Urothelium cell line (cell line): ENCODE measurements at places on chromosomes 3 and 15.
A peak's percentile ranks its signal among the peaks of the same experiment; 100 is the strongest.

DNA sequence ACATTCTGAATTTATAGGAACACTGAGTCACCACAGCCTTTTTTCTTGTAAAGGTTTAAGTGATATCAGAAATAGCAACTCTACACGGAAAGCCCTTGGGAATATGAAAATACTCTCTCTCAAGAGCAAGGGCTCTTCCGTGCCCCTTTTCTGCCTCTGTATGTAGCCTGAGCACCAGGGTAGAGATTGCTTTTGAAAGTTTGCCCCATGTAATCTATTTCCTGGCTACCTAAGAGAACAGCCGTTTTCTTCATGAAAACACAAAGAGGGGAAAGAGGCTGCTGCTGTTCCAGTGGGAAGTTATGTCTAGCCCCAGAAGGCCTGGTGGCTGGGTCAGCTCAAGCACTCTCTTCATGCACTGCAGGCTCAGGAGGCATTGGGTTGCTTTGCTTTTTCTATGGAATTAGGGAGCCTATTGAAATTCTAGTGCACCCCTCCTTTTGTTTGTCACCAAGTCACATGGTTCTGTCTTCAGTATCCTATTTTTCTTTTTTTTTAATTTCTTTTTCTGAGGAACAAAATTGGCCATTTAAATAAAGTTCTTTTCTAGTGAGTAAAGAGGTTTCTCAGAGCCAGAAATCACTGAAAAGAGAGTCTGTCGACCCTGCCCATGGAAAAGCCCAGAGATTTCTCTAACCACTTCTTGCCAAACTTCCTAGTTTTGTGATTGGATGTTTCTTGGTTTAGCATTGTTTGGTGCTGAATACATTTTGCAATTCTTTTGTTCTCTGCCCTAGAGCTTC is 39.5 kb downstream of the TIGIT start:
- DNase-seq: no peak

DNA sequence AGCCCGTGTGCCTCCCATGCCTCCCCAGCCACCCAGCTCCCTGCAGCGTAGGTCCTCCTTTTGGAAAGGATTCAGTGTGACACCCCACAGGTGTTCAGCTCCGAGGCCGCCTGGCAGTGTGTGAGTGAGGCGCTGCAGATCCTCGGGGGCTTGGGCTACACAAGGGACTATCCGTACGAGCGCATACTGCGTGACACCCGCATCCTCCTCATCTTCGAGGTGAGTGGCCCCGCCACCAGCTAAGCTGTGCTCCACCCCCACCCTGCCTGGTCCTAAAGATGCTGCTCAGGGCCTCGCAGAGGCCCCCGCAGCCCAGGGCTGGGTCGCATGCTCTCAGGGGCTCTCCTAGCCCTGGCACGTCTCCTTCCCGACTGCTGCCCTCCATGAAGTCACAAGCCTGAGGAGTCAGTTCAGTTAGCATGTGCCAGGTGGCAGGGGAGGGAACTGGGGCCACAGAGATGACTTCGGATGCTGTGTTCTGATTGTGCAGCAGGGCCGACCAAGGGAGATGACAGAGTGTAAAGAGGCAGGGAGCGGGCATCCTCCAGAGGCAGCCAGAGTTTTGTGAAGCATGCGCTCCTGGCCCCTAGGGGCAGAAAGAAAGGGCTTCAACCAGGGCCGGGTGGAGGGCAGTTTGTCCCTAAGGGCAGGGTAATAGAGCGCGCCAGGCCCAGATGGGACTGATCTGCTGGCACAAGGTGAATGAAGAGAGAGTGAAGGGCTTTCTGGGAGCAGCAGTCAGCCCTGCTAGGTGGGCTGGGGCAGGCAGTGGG is 26.8 kb downstream of the ACAD9 start:
- DNase-seq: no peak

- DNase-seq: no peak
Measured at GRCh38 chr3:111373239-111373638, 168.8 kb upstream of the CD96 start.

- DNase-seq: no peak
Measured at GRCh38 chr15:93587059-93587521, 498.1 kb upstream of the RGMA start.

- no peak for DNase-seq
Measured at GRCh38 chr3:43796041-43796596, 105.4 kb downstream of the ABHD5 start.

DNA sequence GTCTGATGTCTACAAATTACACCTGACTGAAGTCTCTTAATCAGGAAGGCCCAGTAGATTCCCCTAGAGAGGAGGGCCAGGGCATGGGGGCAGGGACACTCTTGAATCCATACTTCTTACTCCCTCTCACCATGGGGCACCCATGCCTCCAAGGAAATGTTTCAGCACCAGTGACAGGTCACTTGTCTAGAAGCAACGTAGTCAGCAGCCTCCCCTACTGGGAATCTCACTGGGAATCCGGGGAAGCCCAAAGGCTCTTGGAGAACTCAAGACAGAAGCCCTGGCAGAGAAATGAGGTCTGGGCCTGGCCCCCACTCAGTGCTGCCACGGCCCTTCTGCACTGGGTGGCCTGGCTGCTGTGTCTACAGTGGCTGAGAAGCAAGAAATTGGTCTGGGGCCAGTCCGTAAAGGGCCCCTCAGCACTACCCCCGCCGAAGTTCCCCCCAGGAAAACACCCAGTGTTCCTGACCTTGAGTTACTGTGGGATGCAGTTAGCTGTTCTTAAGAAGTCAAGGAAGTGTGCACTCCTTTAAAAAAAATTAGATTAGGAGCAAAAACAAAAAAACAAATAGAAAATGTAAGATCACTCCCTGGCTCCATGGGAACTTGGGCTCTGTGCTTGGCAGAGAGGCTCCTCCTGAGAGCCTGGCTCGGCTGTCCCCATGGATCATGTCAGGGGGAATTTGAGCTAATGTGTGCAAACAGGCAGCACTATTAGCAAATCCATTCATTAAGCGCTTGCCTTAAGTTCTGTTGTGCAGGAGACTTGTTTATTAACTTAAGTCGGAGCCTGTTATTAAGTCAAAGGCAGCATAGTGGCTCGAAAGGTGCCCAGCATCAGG is 5.4 kb upstream of the LINGO1 start:
- no peak for DNase-seq

GRCh38 chr3:37029516-37030163 is 36.3 kb downstream of the MLH1 start:
- DNase-seq: no peak

GRCh38 chr3:158991146-158991705 is 189.4 kb downstream of the MFSD1 start:
- DNase-seq: no peak

DNA sequence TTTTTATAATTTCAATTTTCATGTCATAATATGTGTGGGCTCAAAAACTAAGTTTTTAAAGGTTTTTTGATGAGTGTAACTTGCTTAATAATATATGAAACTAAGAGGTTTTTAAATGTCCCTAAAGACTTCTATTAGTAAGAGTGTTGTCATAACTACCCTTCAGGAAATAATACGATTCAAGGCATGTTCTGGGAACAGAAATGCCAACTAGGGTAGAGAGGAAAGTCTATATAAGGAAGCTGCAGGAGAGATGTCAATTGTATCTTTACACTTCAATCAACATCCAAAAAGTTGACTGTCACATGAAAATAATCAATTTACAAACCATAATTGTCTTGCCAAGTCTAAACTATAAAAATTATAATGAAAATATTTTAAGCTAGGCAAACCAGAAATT is 76.3 kb downstream of the SMARCC1 start:
- DNase-seq: no peak

DNA sequence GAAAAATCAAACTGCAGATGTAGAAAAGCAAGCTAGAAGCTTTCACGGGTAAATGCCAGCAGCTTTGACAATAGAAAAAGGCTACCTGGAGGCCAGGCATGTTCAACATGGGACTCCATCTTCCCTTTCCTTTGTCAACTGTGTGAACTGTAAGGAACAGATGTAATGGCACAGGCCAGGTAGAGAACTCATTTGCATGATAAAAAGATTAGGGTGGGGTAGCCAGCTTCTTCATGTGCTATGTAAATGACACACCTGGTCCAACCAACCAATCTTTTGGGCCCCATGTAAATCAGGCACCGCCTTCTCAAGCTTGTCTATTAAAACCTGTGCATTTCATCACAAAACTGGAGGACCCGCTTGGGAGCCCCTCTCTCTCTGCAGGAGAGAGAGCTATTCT is 686.5 kb upstream of the GOLIM4 start:
- no peak for DNase-seq

- DNase-seq: no peak
Measured at GRCh38 chr3:12986986-12987385, 86.2 kb downstream of the IQSEC1 start.

GRCh38 chr15:60918234-60918959 is 310.7 kb downstream of the RORA start:
- no peak for DNase-seq

- no peak for DNase-seq
Measured at GRCh38 chr3:175716446-175716845, 857.3 kb downstream of the NAALADL2 start.

DNA sequence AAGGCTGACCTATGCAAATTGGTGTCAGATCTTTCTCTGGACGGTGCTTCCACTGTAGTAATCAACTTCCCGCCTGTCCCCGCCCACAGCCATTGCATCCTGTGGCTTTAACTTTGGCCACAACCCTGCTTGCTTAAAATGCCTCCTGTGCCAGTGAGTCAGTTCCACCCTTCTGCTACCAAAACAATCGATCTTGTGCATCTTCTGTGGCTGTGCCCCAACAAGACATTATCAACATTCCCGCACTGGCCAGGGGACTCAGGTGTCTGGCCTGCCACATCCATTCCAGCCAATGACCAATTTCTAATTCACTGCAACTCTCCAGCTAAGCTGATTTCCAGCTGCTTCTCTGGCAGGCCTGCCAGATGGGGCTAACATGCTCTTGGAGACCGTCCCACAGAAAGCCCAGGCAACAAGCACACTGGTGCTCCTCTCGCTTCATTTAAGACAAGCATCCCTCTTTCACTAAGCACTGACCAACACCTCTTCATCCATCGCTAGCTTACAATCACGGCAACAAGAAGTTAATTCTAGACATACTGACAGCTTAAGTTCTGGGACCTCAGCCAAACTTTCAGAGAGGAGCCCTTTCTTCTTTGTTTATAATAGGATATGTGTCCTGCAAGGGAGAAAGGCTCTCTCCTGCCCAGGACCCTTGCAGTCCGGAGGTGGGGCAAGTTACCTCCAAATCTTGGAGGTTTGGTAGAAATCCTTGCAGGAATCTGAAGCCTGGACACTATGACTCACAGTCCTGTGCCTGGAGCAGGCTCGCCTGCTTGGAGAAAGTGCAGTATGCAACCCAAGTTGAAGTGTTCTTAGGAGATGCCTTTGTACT is 6.7 kb downstream of the CA12 start:
- peak; percentile 78 for DNase-seq

DNA sequence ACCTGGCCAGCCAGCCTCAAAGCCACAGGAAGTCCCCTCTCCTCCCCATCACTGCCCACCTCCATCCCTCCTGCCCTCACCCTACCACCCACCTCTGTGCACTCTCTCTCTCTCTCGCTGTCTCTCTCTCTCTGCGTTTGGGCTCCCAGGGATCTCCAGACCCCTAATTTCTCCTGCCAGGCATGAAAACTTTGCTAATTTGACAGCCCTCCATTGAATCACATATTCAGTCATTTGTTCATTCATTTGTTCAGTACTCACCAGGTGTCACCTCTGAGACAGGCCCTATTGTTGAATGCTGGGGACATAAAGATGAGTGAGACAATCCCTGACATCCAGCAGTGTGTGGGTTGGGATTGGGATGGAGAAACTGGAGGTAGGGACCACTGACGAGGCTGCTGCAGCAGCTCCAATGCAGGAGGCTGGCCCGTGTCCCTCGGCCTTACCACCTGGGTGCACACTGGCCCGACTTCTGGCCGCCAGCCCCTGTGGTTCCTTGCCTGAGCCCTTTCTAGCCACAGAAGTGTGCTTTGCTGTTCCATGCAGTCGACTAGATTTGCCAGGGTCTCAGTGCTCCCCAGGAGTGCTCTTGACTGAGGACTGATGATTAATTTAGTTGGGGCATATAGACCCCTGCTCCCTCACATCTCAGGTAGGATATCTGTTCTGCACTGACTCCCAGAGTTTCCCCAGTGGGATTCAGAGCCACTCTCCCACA is 38.6 kb upstream of the TSEN2 start:
- no peak for DNase-seq

DNA sequence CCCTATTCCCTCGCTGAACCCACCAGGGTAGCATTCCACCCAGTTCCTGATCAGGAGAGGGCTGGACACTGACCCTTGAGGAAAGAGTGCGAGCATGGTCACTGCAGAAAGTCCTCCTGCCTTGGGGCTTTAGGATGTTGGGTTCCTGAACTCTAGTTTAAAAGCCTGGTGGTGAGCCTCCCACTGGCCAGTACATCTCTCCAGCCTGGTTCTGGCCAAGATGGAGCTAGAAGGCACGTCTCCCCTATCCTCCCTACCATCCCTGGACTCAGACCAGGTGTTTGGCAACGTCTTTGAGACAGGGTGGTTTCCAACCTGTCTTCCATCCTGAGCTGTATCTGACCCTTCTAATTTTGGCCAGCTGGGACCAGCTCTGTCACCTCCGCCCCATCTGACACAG is 31.4 kb downstream of the NBEAL2 start:
- no peak for DNase-seq

DNA sequence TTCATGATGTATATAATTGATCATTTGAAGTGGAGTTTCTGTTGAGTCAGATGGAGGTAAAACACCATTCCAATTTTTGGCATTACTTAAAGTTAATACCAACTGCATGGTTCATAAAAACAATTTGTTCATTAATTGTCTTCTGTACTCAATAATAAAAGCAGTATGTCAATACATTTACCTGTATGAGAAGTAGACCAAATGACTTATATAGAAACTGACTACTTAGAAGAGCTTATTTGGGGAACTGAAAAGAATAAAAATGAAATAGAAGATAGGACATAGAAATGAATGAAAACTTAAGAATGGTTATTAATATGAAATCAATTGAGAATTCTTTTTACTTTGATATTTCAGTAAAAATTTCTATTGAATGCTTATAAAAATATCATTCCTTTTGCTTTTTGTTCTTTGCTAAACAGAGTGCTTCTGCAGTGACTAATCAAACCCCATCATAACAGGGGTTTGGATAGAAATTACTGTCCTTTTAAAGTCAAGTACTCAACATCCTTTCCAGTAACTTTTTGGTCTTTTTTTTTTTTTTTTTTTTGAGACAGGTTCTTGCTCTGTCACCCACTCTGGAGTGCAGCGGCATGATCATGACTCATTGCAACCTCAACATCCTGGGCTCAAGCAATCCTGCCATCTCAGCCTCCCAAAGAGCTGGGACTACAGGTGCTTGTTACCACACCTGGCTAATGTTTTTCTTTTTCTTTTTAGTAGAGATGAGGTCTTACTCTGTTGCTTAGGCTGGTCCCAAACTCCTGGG is 6.5 kb upstream of the CRYBG3 start:
- no peak for DNase-seq

- DNase-seq: no peak
Measured at GRCh38 chr3:106826791-106827311, 550.4 kb upstream of the CCDC54 start.

DNA sequence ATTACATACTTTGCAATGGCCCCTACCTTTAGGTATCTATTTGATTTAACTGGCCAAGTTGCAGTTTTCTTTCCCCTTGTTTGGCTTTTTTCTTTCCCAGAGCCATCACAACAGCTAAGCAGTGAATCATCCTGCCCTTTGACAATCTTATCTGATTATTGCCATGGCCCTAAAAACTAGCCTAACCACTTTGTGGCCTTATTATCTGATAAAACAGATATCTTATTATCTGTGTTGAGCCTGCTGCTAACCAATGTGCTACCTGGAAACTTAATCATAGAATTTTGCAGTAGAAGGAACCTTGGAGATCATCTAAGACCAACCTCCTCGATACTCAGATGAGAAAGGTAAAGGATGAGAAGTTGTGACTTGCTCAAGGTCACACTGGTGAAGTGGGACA is 37.1 kb downstream of the EIF4E3 start:
- no peak for DNase-seq

GRCh38 chr15:42184296-42184695 is 23.8 kb downstream of the VPS39 start:
- no peak for DNase-seq
